ENCODE measurements at places on chromosomes 5 and 9.

GRCh38 chr5:23703940-23704855, 196.8 kb downstream of the PRDM9 start:
- no peak for DNase-seq

GRCh38 chr9:95030920-95031642, 286.4 kb downstream of the FANCC start:
- DNase-seq, result no peak

- DNase-seq, result peak; percentile 6
These were observed 11.0 kb upstream of the FAM120AOS start for GRCh38 chr9:93464395-93464794.

DNA sequence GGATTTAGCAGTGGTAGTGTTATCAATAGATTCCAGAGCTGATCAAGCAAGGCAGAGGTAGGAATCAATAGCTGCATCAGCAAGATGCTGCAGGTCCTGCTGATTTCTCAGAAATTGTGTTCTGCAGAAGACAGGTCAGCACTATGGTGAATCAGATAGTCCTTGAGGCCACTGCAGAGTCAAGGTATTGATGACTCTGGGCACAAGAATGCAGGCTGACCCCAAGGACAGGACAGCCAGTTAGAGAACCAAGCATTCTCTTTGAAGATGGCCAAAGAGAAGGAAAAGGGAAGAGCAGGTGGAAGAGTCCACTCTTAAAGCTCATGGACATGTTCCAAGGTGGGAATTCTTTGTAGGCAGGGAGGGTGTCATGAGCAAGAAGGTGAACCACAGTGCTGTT, 28.0 kb downstream of the PRUNE2 start:
- no peak for DNase-seq

DNA sequence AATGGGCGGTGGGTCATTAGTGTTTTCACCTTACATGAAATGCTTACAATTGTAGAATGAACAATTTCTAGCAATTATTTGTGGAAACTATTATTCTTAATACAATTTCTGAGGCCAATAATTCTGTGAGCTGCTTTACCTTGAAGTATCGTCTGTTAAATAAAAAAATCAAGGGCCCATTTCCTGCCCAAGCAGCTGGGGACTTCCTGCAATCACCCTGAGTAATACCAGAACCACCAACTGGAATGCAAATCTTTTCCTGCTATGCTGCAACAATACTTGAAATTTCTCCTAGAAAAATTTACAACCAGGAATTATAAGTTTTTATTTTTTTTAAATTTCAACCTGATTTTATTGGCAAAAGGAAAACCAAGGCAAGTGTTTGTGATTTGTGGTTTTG, 52.6 kb downstream of the ADAMTS16 start:
- no peak for DNase-seq

Data from CD4-positive, alpha-beta T cell treated with Interleukin-1 beta for 1 hour (primary cell).